ENCODE measurements at places on chromosomes 13 and 19.

- peak; percentile 58 for DNase-seq
Measured at GRCh38 chr19:11963566-11964355, 1.1 kb upstream of the ZNF763 start.

- peak; percentile 40 for DNase-seq
Measured at GRCh38 chr19:13104360-13104847, 1.7 kb upstream of the LYL1 start.

- no peak for DNase-seq
Measured at GRCh38 chr13:105841286-105841685, 694.2 kb downstream of the EFNB2 start.

DNA sequence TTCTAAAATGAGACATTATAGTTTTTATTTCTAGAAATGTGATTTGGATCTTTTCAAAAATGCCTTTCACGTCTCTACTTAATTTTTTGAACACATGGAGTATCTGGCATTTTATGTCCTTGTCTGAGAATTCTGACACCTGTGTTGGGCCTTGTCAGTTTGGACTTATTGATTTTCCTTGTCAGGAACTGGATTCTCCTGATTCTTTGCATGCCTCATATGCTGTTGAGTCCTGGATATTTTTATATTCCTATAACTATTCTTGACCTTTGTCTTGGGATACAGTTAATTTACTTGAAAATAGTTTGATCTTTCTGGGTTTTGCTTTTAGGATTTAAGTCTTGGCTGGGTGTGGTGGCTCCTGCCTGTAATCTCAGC, 10.3 kb downstream of the ADPRHL1 start:
- DNase-seq = no peak

DNA sequence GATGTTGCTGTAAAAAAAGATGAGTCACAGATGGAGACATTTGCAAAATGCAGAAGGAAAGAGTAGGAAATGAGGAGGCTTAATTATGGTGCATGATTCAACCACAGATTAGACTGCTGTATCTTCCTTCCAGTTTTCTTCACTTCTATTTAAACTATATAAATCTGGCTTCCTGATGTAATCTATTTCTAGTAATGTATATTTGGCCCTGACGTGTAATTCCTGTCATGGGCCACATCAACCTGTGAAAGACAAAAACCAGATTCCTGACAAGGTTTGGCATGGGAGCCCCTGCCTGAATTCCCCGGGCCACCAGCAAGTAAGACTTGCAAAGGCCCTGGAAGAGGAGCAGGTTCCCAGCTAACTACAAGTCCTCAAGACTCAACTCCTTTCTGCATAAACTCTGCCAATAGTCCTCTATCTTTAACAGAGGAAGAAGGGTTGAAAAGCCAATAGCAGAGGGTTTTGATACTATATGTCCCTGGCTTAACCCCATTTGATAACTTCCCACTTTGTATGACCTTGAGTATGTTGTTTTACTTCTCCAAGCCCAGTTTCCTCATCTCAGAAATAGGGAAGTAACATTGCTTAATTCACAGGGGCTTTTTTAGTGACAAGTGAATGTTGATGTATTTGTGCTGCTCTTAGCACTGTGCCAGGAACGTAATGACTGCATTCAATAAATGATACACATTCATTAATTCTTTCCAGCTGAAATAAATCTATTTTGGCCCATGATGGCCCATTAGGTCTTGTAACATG, 172.7 kb downstream of the SPRY2 start:
- DNase-seq = no peak

DNA sequence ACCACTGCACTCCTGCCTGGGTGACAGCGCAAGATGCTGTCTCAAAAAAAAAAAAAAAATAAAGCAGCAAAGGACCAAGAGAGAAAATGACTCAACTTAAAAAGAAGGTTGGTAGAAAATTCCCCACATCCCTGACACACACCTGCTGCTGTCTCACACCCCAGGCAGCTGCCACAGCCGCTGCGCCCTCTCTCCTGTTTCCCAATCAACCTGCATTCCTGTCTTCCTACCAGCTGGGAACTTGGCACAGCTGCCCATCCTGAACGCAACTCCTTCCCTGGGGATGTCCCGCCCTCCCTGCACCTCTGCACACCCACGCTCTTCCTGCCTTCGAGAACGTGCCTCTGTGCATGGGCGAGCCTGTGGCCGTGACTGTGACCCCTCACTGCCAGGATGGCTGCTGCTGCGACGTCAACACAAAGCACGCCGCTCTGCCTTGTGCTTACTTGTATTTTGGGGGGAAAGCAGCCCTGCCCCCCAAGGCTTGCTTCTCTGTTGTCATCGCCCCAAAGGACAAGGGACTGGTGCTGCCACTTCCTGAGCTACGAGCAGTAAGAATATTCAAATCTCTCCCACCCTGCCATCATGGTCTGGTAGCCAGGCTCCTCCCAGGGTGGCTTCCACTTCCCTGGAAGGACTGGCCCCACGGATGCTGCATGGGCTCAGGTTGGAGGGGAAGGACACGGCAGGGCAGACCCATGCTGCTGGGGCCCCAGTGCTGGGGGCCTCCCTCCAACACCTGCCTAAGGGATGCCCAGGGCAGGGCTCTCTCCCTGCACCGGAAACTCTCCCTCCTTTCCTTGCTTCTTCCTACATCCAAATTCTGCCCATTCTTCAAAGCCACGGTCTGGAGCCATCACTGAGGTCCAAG, 20.7 kb downstream of the SH3GL1 start:
- peak; percentile 27 for DNase-seq

DNA sequence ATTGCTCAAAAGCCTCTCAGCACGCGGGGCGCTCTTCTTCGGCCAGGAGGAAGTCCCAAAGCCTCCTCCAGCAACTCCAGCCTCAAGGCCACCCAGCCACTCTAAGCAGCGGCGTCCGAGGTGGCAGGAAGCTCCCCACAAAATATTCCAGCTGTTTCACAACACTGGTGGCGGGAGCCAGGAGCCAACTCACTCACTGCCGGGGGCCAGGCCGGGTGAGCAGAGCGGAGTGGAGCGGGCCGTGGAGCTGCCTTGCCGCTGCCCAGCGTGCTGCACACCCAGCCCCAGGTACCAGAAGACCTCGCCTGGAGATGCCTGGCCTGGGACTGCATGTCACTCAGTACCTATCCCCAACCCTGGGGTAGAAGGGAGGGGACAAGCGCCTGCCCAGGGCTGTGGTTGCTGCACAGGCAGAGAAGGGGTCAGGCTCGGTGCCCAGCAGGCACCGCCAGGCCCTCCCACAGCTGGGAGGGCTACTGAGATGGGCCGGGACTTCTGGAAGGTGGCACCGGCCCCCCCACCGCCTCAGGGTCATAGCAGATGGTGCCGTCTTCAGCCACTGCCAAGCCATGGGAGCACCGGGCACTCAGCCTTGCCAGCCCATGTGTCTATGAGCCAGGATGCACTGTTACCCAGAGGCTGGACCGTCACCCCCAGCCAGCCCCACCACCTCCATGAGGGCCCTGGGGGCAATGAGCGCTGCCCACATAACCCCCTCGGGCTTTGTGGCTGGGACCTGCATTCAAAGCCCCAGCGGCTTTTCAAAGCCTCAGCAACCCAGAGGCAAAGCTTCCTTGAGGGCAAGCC, 59.2 kb downstream of the MLLT1 start:
- no peak for DNase-seq

- DNase-seq = peak; percentile 26
Measured at GRCh38 chr13:75636436-75637180, 478 bp downstream of the LMO7 start.

DNA sequence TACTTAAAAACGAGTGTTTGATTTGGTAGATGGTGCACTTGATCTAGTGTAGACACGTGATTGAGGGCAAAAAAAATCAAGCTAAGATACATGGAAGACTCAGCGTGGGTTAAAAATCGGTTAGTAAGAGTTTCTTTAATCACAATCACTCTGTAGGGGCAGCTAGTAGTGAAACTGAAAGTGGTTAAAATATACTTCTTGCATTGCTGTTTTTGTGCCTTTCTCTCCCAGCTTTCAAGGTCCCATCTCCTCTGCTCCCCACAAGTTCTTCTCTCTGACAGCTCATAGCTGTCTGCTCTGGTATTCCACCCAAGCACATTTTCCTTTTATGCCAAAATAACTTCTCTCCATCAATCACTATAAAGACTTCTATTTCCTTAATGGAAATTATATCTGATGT, 1089.7 kb downstream of the EFNB2 start:
- DNase-seq = no peak

DNA sequence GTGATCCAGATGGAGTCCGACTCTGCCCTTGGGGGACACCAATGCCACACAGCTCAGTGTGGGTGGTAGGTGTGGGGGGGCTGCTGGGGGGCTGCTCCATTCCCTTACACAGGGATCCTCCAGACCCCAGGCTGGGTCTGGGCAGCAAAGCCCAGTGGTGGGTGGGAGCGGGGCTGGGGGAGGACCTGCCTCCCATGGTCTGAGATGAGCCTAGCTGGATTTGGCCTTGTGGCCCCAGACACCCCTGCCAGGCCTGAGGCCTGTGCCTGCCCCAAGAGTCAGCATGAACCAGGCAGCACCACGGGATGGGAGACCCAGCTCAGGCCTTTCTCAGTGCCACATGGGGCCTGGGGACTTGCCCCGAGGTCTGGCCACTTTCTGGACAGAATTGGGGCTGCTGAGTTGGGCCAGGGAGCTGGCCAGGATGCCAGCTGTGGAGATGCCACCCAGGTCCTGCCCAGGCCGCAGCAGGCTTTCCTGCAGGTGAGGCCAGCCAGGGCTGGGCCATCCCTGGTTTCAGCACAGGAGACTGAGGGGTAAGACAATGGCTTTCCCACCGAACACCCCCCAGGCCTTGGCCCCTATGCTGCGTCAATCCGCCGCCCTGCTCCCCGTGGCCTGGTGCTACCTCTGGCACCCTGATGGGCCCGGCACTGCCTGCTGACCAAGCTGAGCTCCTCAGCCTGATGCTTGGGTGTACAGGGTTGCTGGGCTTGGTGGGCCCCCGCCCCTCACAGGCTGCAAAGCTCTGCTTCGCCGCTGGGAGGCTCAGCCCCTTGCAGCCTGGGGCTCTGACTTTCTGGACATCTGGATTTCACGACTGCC, 24.2 kb downstream of the CEBPG start:
- DNase-seq = no peak

GRCh38 chr19:52687684-52688083, 47.2 kb downstream of the ZNF611 start:
- no peak for DNase-seq

- DNase-seq = no peak
Measured at GRCh38 chr13:48534911-48535501, 2.1 kb upstream of the RCBTB2 start.

GRCh38 chr13:32008518-32009175, 22.9 kb upstream of the FRY start:
- DNase-seq = no peak

GRCh38 chr19:37468961-37469777, at the start of gene ZNF570:
TSS of gene ZNF570 (plus strand) at chr19:37469356. CDS start at chr19:37470355, 999 bp downstream.
- DNase-seq = peak; percentile 82

GRCh38 chr13:24218338-24218737, 57.8 kb downstream of the SPATA13 start:
- DNase-seq = no peak

DNA sequence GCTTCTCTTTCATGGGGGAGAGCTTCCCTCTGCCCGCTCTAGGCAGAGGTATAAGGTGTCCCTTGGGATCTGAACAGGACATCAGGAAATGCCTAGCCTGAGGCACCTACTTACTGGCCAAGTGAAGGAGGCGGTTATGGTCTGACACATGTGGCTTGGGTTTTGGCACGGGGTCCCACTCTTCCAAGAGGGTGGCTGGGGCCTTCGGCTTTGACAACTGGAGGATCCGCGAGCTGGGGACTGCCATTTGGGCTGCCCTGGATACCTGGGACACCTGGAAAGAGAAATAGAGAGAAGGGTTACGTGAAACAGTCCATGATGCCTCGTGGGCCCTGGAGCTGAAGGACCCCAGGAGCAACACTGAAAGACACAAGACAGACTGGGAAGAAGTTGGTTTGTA, 22.4 kb upstream of the MIER2 start:
- DNase-seq = no peak

- no peak for DNase-seq
Measured at GRCh38 chr13:29882076-29882475, 31.7 kb upstream of the UBL3 start.

Measured in stimulated activated CD4-positive, alpha-beta T cell treated with anti-CD3 and anti-CD28 coated beads, Interleukin-15, amount 100 ng/mL, for 48 hours (primary cell).